ENCODE measurements at places on chromosomes 11 and 22. TPM values are rescaled to one million over a fixed set of nuclear protein-coding genes. Genes with fewer than 3 reads are reported as not detected.

CTR9 gene
- total RNA-seq = 41.4 TPM

CD3D gene
- total RNA-seq = not detected

CASP4 gene
- total RNA-seq = 171 TPM

RIMBP3C gene
- 0.32 TPM for total RNA-seq

TRIM29 gene
- total RNA-seq = 13.1 TPM

ENTHD1 gene
- total RNA-seq = under 0.01 TPM

OMP gene
- not detected for total RNA-seq

KRTAP5-1 gene
- not detected for total RNA-seq

PHLDB1 gene
- total RNA-seq = 113 TPM

KIRREL3 gene
- 1.6 TPM for total RNA-seq

ESAM gene
- total RNA-seq = 0.54 TPM

CARD18 gene
- not detected for total RNA-seq

CCDC15 gene
- 2.2 TPM for total RNA-seq

NOX4 gene
- total RNA-seq = 0.13 TPM

OR8D1 gene
- total RNA-seq = not detected

MICAL3 gene
- total RNA-seq = 40.1 TPM

SLC43A3 gene
- total RNA-seq = 58.8 TPM

SESN3 gene
- 63.8 TPM for total RNA-seq

RGL4 gene
- total RNA-seq = not detected

PNPLA3 gene
- total RNA-seq = 8.2 TPM

CCDC88B gene
- 0.86 TPM for total RNA-seq

ASRGL1 gene
- total RNA-seq = 1.9 TPM
